ENCODE measurements at places on chromosomes 2 and 18.

GRCh38 chr2:206255003-206255402, 19.5 kb upstream of the ZDBF2 start:
- peak; percentile 45 for DNase-seq

DNA sequence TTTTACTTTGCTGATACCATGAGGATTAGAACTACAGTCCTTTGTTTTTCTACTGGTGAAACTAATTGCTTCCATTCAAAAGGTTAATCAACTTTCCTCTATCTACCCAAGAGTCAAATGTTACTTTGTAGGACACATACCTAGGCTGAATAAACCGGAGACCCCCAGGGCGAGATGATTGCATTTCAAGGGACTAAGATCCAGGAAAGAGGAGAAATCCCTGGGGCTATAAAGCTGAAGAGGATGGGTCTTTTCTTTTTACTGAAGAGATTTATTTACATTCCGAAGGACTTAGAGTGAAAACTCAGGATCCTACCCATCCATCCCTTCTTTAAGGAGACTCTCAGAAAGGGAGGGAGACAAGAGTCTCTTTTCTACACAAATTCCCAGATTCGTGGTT, 331.9 kb downstream of the CDH19 start:
- peak; percentile 87 for DNase-seq

DNA sequence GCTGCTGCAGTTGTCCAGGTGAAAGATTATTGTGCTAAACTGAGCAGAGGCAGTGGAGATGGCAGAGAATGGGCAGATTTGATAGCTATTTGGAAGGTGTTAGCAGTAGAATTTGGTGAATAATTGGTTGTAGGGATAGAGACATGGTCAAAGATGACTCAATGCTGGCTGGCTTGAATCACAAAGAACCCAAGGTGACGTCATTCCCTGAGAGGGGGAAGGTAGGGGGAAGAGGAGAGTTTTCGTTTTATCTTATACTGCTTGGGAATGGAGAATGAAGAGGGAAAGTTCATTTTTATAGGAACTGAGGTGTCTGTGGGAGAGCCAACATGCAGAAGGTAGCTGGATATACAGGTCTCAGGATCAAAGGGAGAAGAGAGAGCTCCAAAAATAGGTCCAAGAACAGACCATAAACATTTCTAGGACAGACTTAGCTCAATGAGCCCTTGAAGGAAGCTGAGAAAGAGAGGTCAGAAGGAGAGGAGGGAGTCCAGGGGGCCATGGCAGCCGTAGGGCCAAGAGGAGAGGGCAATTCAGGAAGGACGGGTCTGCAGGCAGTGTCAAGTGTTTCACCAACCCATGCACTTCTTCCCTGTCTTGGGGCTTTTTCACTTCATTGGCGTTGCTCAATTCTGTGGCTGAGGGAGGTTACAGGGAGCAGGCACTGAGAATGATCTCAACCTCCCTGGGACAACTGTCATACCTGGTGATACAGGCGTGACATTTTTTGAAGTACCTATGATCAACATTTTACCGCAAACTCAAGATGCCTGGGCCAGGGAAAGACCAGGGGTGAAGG, 281.3 kb downstream of the TDRD15 start:
- no peak for DNase-seq

DNA sequence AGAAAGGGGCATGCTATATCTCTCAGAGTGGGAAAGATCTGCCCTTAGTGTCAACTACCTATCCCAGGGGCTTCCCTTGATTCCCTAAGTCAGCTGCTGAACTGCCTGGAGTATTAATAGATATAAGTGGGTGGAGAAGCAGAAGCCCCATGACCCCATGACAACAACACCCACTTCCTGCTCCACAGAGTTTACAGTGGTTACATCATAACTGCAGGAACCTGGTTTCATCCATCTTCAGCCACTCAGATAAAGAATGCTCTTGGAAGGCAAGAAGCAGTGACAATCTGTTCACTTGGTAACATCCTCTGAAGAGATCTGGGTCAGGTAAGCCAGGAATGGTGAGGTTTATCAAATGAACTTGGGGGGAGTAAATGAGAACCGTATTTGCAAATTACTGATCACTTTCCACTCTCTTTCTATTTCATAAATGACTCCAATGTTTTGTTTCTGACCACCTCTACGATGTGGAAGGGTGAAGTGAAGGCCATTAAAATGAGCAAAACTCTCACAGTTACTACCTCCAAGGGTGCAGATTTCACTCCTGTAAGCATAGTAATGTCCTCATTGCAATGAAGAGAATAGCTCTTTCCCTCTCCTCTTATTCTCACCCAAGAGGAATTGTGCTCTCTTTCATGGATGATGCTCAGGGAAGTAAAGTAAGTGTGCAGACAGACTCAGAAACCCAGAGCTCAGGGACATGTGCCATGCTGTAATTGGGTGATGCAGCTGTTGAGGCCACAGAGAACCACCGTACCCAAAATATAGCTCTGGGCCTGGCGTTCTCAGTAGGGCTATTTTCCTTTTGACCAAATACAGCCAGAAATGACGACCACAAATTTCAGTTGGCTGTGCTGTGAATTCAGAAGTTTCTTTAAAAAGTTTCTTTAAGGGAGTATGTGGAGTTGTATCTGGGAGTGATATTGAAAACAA, 192.8 kb upstream of the APCDD1 start:
- no peak for DNase-seq

DNA sequence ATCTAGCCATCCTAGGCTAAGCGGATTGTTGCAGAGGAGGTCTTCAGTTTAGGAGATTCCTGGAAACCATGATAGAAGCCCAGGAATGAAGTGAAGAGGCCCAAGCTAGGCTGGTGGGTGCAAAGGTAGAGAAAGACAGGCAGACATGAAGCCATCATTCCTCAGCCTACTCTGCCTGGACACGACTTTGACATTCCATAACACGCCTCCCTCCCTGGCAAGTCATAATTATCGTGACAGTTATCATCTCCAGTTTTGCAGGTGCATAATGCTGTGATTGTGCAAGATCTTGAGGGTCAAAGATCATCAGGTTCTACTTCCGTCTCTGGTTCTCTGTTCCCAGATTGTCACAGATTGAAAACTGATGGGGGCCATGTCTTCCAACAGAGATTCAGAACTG, 15.2 kb upstream of the FZD5 start:
- DNase-seq = no peak

DNA sequence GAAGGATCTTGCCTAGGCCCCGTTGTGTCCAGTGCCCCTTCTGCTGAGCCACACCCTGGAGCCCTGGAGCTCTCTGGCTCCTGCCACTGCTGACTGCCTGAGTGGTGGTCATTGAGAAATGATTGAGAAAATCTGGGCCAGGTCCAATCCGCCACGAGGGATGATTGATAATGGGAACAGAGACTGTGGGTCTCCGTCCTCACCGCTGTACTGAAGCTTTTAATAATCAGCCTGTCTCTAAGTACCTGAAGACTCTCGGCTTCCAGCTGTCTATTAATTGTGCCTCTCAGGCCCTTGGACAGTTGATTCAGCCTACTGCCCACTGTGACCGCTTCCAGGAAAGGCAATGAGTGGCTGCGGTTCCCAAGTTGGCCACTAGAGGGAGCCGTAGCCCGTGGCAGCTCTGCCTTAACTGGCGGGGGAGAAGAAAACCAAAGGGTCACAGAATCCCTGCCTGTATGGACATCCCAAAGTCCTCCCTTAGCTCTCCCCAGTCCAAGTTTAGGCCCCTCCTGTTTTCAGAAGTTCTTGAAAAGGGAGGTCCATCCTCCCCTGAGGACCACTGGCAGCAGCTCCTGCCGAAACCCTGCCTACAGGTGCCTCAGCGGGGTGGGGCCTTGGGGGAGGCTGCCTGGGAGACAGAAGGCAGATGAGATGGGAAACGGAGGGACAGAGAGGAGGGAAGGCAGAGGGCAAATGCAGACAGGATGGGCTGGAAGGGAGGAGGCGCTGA, 213.6 kb downstream of the TNS1 start:
- peak; percentile 80 for DNase-seq

- DNase-seq = no peak
These were observed 593.9 kb downstream of the NYAP2 start for GRCh38 chr2:225993430-225993829.

- no peak for DNase-seq
These were observed 52.4 kb upstream of the ATP8B1 start for GRCh38 chr18:57855551-57855950.

DNA sequence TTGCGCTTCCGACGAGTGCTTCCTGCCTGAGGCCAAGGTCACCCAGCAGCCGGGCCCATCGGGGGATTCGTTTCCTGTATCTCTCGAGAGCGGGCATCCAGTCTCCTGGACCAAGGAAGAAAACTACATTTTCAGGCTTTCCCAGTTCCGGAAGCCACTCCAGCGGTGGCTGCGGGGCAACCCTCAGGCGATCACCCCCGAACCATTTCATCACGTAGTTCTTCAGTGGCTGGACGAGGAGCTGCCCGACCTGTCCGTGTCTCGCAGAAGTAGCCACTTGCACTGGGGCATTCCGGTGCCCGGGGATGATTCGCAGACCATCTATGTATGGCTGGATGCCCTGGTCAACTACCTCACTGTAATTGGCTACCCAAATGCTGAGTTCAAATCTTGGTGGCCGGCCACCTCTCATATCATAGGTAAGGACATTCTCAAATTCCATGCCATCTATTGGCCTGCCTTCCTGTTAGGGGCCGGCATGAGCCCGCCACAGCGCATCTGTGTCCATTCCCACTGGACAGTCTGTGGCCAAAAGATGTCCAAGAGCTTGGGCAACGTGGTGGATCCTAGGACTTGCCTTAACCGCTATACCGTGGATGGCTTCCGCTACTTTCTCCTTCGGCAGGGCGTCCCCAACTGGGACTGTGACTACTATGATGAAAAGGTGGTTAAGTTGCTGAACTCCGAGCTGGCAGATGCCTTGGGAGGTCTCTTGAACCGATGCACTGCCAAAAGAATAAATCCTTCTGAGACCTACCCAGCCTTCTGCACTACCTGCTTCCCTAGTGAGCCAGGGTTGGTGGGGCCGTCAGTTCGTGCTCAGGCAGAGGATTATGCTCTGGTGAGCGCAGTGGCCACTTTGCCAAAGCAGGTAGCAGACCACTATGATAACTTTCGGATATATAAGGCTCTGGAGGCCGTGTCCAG, 1.0 kb downstream of the MARS2 start:
- peak; percentile 18 for DNase-seq

DNA sequence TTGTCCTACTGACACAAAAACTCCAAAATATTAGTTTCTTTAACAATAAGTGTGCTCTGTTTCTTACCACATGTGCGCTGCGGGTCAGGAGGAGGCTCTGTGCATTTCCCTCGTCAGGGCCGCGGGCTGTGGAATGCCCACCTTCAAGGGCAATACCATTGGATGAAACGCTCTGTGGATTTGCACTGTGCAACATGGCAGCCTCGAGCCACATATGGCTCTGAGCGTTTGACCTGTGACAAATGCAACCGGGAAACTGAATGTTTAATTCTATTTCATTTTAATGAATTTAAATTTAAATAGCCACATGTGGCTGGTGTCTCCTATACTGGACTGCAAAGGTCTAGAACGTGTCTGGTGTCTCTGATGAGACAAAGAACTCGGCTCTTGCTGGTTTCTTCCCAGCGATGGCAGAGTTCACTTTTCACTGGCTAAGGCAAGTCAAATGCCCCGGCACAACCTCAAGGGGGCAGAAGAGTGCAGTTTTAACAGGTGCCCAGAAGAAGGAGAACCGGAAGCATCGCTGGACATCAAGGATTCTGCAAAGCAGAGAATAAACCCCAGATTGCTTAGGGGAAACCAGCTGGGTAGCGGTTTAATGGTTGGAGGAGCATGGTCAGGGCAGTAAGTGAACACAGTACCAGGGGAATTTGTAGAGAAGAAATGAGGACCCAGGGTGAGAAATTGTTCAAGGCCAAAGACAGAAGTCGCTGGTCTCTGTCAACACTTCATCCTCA, 37.0 kb upstream of the TMEM18 start:
- peak; percentile 82 for DNase-seq

GRCh38 chr18:62521082-62521481, 1.7 kb upstream of the ZCCHC2 start:
- DNase-seq = no peak

GRCh38 chr2:86081724-86082123, 24.0 kb downstream of the POLR1A start:
- no peak for DNase-seq

- DNase-seq = no peak
These were observed 22.8 kb upstream of the LRP1B start for GRCh38 chr2:142153601-142154000.

GRCh38 chr18:63158012-63158631, 161.4 kb downstream of the BCL2 start:
- DNase-seq = no peak

- no peak for DNase-seq
These were observed 34.2 kb upstream of the NT5DC4 start for GRCh38 chr2:112686348-112687217.

GRCh38 chr18:65363011-65363410, 387.8 kb upstream of the CDH7 start:
- no peak for DNase-seq

GRCh38 chr2:84031312-84032050, 427.6 kb downstream of the SUCLG1 start:
- no peak for DNase-seq

DNA sequence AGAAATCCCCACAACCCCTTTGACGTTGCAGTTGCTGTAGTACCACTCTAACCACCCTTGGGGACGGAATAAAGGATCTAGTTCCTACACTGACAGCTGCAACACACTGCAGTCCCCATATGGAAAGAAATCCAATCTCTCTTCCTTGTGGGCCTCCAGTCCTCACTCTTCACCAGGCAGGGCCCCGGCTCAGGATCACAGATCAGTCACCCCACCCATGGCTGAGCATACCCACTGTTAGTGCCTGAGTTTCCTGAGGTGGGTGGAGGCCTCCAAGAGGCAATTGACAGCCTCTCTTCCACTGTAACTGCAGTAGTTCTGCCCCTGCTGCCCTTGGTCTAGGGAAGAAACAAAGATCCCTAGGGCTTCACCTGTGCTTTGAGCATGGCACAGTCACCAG, 670.0 kb upstream of the CDH2 start:
- no peak for DNase-seq

DNA sequence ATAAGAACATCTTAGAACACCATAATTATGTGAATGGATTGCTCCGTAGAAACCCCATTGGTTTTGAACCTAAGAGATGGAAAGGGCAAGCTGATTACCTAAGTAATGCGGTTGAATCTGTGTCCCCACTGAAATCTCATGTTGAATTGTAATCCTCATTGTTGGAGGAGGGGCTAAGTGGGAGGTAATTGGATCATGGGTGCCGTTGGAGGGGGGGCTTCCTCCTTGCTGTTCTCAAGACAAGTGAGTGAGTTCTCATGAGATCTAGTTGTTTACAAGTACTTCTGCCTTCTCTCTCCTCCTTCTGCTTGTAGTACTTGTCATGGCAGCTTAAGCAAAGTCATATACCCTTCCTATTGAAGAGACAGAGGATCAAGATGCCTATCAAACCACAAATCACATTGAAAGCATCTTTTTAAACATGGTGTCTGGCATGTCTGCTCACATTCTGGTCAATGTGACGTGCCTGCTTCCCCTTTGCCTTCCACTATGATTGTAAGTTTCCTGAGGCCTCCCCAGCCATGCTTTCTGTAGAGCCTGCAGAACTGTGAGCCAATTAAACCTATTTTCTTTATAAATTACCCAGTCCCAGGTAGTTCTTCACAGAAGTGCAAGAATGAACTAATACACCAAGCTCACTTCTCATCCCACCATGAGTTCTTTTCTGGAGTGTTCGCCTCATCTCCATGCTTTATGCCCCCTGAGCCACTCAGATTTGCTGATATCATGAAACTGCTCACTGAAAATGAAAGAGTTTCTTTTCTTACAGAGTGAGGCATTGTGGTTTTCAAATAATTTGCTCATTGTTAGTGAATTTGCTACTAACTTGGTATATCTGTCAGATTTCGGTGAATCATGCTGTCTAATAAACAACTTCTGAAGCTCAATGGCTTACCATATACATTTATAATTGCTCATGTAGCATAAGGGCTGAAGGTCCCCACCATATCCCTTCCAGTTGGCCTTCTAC, 23.6 kb downstream of the KCNE4 start:
- DNase-seq = no peak
